Activated CD4-positive, alpha-beta T cell treated with anti-CD3 and anti-CD28 coated beads for 4 hours (primary cell): ENCODE measurements at places on chromosomes 2 and 18.

DNA sequence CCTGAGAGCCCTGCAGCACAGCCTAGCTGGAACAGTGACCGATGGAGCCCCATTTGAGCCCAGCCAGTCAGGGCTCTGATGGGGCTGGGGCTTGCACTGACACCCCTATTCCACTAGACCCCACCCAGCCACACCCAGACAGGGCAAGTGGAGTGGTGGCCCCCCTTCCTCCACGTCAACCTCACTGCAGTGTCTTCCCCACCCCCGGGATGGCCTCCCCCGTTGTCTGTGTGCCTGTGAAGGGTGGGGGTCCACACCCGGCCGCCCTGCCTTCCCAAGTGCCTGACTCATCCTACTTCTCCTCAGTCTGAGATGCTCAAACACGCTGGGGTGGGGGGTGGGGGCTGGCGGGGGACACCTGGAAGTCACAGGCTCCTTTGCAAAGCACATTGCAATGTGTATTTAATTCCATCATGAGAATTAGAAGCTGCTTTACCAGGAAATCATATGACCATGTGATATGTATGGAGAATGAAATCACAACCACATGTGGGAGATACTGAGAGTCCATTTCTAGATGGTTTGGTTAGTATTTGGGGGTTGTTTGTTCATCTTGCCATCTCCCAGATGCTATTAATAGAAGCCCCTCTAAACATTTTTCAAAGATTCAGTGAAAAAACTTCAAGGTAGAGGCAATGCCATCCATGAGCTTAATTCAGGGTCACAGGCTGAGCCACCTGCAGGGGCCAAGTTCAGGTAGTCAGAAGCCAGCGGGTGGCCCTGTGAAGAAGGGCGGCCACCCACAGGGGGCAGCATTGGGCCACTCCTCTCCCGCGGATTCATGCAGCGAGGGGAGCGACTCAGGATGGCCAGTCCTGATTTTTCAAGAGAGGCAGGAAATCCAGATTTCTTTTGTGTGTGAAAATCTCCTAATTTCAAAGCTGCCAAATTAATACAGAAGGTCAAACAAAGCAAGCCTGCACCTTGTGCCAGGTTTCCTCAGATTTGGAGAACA is 22.7 kb upstream of the GMPPA start:
- peak; percentile 50 for DNase-seq

GRCh38 chr18:69176741-69177140 is 223.9 kb upstream of the DOK6 start:
- no peak for DNase-seq

GRCh38 chr2:14231391-14231898 is 401.1 kb upstream of the LRATD1 start:
- no peak for DNase-seq

GRCh38 chr2:41910126-41910525 is 137.7 kb upstream of the PKDCC start:
- DNase-seq = no peak

DNA sequence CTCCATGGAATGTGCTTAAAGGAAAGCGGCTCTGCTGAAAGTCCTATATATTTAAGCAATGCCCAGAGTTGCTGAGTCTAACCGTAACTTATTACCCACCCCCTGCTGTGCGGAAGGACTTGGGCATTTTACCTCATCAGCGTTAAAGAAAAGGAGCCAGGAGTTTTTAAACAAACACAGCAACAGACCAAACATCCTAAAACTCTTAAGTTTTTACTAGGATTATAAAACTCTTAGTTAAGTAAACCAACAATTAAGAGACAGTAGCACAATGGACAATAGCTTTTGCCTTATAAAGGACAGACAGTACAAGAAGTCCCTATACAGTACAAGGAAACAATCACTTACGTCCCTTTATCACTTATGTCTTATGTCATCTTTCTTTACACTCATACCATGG is 90.2 kb downstream of the ZNF521 start:
- DNase-seq = no peak

DNA sequence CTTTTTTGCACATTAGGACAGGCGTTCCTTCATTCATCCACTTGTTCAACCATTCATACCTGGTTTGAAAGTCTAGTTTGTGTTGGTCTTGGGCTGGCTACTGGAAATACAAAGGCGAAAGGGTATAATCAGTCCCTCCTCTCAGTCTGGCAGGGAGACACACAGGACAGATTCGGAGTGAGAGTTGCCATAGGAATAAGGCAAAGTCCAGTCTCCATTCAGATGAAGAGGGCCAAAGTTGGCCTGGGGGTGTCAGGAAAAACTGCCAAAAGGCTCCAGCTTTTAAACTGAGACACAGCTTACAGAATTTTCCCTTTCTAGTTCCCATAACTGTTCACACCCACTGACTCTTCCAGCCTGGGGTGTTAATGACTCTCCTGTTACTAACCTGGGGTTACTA is 96.3 kb upstream of the AQP4 start:
- DNase-seq = no peak

GRCh38 chr2:96108151-96108540 is 8.2 kb downstream of the ADRA2B start:
- DNase-seq = no peak

GRCh38 chr18:57841568-57841967 is 38.5 kb upstream of the ATP8B1 start:
- no peak for DNase-seq

- no peak for DNase-seq
Observed at GRCh38 chr2:46825939-46826568, 89.6 kb downstream of the MCFD2 start.

DNA sequence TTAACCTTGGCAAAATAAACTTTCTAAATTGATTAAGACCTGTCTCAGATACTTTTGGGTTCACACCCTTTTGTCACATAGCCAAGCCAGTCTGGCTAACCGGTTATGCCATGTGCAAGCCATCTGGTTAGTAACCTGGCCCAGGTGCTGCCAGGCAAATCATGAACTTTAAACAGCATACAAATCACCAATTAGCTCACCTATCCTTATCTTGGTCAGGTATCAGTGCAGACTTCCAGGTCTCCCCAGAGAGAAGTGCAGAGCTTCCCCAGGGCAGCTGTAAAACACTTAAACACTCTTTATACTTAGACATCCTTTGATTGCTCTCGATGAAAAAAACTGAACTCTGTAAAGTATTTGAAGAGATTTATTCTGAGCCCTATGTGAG is 14.9 kb upstream of the MC5R start:
- no peak for DNase-seq

DNA sequence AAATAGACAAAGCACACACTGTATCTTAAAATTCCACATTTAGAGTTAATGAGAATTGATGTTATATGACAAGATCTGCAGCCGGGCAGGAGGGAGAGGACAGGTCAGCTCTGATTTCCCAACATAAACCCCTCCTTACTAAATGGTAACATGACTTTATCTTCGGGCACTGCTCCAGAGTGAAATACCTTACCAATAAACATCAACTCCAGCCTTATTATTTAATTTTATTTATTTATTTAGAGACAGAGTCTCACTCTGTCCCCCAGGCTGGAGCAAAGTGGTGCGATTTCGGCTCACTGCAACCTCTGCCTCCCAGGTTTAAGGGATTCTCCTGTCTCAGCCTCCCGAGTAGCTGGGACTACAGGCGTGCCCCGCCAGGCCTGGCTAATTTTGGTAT is 1.7 kb downstream of the CYB5A start:
- DNase-seq = no peak

- no peak for DNase-seq
Observed at GRCh38 chr2:239425631-239426030, 24.8 kb upstream of the HDAC4 start.

- DNase-seq = peak; percentile 9
Observed at GRCh38 chr2:40554665-40555294, 102.9 kb upstream of the SLC8A1 start.

DNA sequence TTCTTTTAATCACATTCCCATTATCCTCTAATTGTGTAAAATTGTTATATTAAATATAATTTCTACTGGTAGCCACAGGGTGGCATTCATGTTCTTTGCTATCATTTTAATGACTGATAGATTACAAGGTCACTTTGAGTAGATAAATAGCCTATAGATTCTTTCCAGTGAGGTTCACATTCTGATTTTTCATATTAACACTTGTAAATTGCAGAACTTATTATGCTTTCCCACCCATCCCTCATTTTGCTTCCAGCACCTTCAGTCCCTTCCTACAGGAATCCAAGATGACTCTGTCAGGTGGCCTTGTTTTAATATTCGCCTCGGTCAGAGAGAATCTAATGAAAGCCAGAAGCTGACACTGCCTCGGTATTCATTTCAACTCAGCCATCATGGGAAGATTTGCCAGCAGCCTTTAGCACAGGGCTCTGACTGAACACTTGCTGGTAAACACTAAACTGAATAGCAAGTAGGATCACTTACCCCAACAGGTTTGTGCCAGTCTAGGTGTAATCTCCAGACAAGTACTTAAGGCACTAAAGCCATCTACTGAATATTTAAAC is 101.2 kb upstream of the FSHR start:
- DNase-seq = no peak

GRCh38 chr2:151113318-151113717 is 148.3 kb downstream of the RBM43 start:
- DNase-seq = no peak

DNA sequence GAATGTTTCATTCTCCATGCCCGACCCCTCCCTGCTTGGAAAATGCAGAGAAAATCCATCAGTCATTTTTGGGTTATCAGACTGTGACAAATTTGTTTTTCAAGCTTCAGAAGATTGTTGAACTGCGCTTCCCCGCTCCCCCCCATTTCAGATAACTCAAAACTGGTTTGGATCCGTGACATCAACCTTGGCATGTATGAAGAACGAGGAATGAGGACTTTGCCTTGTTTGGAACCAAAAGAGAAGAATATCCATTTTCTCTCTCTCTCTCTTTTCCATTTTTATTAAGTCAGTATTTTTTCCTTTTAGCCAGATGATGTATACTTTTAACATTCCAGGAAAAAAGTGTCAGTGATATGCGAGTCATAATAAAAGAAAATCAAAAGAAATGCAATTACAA is 171.6 kb downstream of the BCL2 start:
- DNase-seq = no peak

DNA sequence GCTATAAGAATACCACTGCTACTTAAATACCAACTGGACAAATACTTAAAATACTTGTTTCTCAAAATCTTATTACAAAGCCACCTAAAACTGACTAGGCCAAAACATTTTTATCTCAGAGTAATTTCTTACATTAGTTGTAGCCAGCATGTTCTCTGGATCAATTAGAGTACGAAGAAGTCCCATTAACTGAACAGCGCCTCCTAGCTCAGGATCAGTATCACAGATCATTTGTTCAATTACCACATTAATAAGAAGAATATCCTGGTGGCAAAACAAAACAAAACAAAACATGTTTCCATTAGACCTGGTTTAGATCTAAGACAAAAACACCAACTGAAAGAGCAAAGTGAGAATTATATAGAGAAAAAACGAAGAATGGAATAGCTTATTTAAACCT is 36.0 kb downstream of the PPP4R3B start:
- DNase-seq = no peak

- DNase-seq = no peak
Observed at GRCh38 chr2:237583385-237584295, 6.9 kb downstream of the RAB17 start.
